ENCODE measurements at places on chromosomes 5 and 9.

- DNase-seq: no peak
Observed at GRCh38 chr9:115986508-115986907, 167.1 kb upstream of the PAPPA start.

GRCh38 chr9:25557645-25558300 is 120.5 kb downstream of the TUSC1 start:
- DNase-seq: no peak

GRCh38 chr9:114112325-114112724 is 13.2 kb upstream of the KIF12 start:
- DNase-seq: no peak

- no peak for DNase-seq
Observed at GRCh38 chr5:137496919-137497318, 2.2 kb downstream of the SPOCK1 start.

- DNase-seq: no peak
Observed at GRCh38 chr5:137122075-137122474, 377.1 kb downstream of the SPOCK1 start.

- no peak for DNase-seq
Observed at GRCh38 chr5:52275639-52276038, 512.1 kb upstream of the ITGA1 start.

GRCh38 chr9:91419222-91420191 is 4.1 kb downstream of the NFIL3 start:
- DNase-seq: peak; percentile 40

DNA sequence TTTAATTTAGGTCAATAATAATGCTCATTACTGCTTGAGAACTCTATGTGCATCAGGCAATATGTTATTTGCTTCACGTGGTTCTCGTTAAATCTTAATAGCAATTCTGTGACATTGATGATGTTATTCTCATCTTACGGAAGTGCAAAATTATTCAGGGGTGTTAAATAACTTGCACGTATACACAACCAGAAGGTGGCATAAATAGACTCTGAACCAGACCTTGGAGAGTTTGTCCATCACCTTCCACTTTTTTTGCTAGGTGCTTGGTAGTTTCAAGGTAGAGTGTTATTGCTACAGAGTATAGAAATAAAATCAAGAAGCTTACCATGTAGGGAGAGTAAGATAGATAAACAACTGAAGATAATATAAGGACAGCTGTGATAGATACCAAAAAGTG is 23.6 kb upstream of the TNFAIP8 start:
- DNase-seq: no peak

- no peak for DNase-seq
Observed at GRCh38 chr9:5593904-5594303, 35.0 kb upstream of the RIC1 start.

DNA sequence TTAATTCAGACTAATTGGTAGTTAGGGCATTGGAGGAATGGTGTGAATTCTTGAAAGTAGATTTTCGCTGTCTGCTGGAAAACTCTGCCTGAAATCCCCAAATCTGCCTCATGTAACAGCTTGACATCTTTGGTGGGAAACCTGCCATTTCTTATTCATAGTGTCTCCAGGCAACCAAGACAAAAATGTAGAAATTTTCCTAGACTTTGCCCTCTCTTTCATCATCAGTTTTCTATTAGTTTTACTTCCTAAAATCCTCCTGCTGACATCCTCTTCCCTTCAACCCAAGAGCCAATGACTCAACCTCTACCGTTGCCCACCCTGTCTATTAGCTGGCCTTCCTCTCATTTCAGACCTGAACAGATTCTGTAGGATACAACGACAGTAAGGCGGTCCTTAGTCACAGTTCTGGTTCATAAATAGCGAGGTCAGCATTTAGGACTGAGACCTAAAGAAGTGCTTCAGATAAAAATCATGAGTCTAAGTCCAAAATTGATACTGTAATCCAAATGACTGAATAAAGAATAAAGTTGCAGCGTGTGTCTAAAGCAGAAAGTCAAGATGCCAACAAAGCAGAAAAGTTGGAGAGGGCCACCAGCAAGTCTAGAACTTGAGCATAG is 133.9 kb downstream of the MUSK start:
- DNase-seq: no peak
